ENCODE measurements at places on chromosomes 3 and 15.

DNA sequence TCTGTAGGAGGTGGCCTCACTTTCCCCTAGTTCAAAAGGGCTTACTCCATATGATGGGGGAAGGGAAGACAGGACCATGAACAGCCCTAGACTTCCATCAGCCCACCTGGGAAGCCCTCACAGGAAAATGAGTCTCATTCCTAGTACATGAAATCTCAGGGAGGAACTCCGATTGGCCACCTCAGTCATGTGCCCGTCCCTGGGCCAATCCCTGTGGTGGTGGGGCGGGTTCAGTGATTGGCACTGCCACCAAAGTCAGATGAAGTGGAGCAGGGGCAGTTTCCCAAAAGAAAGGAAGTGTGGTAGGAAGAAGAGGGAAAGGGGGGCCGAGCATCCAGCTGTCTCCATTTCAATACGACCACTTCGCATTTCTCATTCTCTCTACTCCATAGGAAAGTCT is 25.9 kb upstream of the GP9 start:
- no peak for DNase-seq

- no peak for DNase-seq
Measured at GRCh38 chr3:83843716-83844115, 1115.1 kb upstream of the CADM2 start.

DNA sequence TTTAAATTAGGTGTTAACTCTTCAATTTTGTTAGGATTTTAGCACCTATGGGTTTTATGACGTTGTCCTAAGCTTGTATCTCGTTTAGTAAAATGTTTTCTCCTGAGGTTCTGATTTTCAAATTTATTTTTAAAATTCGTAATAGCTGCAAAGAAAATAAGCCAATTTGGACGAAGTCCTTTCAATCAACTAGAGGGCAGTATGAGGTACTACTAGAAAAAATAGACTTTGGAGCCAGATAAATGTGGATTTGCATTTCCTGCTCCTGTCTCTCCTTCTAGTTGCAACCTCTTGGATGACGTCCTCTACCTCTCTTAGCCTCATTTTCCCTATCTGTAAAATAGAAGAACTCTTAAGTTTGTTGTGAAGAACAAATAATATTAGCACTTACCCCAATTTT is 81.1 kb downstream of the SLTM start:
- DNase-seq = no peak

GRCh38 chr15:91192690-91193377 is 92.8 kb downstream of the SV2B start:
- no peak for DNase-seq

DNA sequence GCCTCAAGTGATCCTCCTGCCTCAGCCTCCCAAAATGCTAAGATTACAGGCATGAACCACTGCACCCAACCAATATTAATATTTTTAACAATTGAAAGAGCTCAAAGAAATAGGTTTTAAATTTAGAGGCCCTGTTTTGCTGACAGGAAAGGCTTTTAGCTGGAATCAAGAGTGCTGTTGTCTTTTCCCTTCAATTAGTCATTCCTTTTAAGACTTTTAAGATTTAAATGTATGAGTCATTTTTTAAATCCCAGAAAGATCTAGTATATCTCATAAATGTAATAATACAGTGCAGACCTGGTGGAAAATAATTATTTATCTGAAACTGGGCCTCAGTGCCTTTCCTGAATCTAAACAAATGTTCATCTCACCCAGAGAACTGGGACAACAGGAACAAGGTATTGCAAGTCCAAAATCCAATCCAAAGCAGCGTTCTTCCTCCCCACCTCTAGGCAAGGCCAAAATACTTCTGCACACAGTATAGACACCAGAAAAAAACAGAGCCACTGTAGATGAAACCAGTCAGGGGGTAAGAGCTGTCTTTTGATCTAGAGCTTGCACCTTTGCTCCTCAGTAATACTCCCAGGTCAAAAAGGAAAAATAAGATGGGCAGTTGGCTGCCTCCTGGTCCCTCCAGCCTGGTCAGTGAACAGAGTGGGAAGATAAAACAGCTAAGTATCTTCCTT is 14.4 kb downstream of the AGTR1 start:
- DNase-seq = no peak

DNA sequence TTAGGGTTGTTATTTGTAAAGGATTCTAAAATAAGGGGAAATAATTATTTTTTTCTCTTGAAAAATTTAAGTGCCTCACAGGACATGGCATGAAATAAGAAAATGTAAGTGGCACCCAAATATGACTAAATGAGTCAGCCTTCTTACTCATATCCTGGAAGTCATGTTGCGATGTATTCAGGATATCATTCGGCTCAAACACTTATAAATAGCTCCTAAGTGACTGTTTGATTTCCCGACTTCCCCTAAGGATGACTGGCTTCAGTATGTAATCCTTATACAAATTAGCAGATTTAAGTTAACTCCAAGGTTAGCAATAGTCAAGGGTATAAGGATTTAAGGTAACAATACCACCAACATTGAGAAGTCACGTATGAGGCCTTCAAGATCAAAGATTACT is 57.3 kb upstream of the OSTN start:
- DNase-seq = no peak

GRCh38 chr3:116030131-116030850 is 407.0 kb downstream of the GAP43 start:
- DNase-seq = no peak

DNA sequence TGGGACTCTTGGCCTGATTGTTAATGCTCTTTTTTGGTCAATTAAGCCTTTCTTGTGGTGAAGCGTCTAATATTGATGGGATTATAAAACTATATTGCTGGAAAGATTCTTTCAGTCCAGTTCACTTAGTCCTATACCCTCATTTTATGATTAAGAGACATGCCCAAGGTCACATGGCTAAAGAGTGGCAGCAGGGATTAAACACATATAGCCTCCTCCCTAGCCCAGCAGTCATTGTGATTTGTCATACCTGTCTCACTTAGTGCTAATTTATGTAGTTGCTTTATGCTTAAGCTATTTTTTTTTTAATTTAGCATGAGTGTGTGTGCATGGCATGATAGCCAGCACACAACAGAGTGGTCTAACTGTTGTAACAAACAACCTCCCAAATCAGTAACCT is 9.5 kb downstream of the PARP14 start:
- DNase-seq = no peak

- no peak for DNase-seq
Measured at GRCh38 chr3:132231633-132232032, 85.6 kb upstream of the ACP3 start.

GRCh38 chr3:79926522-79926921 is 158.7 kb upstream of the ROBO1 start:
- no peak for DNase-seq

DNA sequence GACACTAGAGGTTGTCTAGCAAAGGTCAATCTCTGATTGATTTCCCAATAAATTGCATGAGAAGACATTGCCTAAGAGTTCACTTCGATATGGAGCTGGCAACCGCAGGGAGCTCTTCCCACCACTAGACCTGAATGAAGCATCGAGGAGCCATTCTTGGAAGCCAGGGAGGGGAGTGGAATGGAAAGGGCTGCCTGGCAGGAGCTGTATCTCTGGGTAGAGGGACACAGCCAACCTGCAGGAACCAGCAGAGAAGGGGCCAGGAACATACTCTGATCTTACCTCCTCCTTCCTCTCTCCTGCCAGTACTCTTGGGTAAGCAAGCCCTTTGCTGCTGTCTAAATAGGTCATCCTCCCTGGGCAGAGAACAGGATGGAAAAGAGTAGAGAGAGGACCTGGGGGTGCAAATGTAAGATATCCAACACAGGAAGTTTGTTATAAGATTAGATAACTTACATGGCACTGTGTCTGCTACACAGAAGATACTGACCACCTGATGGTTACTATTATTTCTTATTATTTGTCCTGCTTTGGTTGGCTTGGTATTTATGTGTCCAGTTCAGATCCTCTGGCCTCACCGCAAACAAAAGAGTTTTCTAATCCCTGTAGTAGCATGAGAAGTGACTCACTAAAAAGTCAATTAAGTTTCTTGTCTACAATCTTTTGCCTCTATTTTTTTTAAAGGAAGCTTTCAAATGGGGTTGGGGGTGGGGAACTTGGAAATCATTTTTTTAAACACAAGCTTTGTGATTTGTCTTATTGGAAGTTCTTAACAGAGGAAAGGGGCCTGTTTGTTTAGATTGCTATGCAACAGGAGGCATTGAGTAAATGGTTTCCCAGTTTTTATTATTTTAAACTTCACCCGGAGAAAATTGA is 156.7 kb upstream of the TSC22D2 start:
- no peak for DNase-seq

GRCh38 chr3:61239871-61240270 is 11.4 kb downstream of the FHIT start:
- DNase-seq = no peak

DNA sequence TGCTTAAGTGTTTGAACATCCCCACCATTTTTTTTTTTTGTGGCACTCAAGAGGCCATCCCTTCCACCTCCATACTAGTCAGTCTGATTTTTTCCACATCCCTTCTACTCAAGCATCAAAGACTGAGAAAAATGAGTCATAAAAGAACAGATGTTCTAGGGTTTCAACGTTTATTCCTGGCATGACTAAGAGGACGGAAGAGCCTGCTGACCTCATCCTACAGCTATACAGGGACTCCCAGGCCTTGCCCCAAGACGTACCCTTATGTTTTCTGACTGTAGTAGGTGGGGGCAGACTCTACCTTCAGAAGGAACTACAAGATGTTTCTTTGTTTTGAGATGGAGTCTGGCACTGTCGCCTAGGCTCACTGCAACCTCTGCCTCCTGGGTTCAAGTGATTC is 3.3 kb upstream of the ITPKA start:
- no peak for DNase-seq

DNA sequence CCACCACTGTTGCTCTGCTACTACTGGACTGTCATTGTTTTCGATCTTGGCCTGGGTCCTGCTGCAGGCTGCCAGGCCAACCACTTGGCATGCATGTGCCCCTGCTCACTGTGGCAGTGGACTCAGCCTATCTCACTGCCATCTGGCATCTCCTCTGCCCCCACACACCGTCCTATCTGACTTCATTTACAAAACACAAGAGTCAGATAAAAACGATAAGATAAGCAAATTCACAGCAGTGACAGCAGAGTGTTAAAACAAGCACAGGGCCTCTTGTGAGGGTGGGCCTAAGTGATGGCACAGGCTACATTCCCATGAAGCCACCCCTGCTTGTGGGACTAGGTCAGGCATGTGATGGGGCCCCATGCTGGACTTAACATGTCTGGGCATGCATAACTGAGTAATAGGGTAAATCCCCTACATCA is 68.1 kb downstream of the CRYGS start:
- no peak for DNase-seq

DNA sequence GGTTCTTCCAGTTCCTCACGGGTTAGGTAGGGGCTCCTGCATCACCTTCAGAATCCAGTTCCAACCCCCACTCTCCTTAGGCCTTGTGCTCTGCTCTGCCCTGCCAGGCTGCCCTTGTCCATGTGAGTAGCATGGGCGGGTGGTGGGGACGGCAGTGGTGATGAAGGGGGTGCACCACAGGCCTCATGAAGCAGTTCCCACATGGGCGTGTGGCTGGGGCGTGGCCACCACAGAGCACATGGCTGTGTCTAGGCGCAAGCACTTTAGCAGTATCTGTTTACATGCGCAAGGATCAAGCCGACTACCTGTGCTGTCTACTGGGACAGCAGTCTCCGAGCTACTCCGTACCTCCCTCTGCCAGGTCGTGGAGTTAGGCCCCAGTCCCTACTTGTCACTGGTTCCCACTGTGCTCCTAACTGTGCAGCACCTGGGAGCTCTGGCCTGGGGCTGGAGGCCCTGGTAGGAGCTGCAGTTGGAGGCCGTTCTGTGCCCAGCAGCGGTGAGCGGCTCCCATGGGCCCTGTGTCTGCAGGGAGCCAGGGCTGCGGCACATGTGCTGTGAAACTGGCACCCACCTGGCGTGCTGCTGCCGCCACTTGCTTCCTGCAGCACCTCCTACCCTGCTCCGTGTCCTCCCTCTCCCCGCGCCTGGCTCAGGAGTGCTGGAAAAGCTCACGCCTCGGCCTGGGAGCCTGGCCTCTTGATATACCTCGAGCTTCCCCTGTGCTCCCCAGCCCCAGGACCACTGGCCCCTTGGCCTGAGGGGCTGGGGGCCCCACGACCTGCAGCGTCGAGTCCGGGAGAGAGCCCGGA is 53.5 kb downstream of the PLXNA1 start:
- no peak for DNase-seq

DNA sequence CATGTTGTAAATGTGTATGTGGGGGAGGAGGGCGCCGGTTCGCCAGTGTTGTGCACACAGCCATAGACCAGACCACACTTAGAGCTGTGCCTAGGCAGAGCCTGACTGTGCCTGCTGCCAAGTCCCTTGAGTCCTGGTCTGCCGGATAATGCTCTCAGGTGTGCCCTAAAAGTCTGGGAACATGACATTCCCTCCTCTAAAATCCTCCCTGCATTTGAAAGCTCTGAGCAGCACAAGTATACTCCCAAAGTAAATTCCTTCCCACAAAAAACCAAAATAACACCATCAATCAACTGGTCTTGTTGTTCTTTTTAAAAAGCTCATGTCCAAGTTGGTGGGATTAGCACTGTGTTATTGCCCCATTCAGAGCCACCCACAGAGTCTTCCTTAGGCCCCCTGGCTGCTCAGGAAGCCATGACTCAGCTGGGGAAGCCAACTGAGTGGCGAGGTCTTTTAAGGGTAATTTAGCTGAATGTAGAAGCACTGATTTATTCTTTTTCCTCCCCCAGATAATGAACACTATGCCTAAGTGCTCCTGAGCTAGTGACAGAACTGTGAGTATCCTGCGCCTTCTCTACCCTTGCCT is 147.8 kb upstream of the MCTP2 start:
- DNase-seq = no peak

DNA sequence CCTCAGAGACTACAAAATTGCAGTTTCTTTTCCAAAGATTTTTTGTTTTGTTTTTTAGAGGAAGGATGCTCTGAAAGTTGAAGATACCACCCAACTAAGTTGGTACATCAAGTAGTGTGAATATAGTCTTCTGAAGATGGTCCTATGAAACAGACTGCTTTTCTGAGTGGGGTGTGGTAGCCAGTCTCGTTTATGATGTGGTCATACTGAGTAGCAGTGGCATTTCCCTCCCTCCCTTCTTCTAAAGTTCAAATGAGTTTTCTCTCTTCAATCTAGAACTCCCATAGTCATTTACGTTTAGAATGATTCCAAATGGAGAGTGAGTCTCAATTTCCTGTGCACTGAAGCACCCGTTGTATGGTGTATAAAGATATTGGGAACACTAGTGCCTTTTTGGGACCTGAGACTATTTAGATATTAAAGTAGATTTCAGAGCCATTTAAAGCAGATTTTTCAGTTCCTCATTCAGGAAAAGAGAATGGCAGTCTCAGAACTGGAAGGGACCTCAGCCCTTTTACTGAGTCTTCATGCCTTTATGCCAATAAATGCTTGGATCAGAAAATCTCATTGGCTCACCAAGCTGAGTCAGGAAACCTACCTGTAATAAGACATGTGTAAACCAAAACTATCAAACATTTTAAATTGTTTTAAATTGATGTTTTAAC is 200.4 kb downstream of the CDIN1 start:
- DNase-seq = no peak

- no peak for DNase-seq
Measured at GRCh38 chr15:64009798-64010261, 36.5 kb downstream of the DAPK2 start.

- no peak for DNase-seq
Measured at GRCh38 chr3:59388555-59389270, 338.9 kb upstream of the CFAP20DC start.

GRCh38 chr3:130687327-130687726 is 59.3 kb downstream of the PIK3R4 start:
- no peak for DNase-seq

GRCh38 chr15:67201136-67201535 is 53.3 kb downstream of the AAGAB start:
- no peak for DNase-seq

GRCh38 chr3:32406486-32407408 is 15.1 kb downstream of the CMTM7 start:
- no peak for DNase-seq

Data from esophagus squamous epithelium (tissue), 5 donors.